Type B pancreatic cell (in vitro differentiated cells): ENCODE measurements at places on chromosomes 7 and 10. TPM values are rescaled to one million over a fixed set of nuclear protein-coding genes. Genes with fewer than 3 reads are reported as not detected.

SRRM3 gene
- total RNA-seq: 4.0 and 8.4 TPM in 2 replicates

BTBD16 gene
- total RNA-seq: 0.29 and 0.46 TPM in 2 replicates

TMEM270 gene
- 0.57 TPM in 1 of 2 replicates, not detected in the other for total RNA-seq

EEF1AKMT2 gene
- total RNA-seq: 18.7 and 18.8 TPM in 2 replicates

SRGN gene
- total RNA-seq: not detected in 2 replicates

CNPY1 gene
- total RNA-seq: not detected in 2 replicates

FAM241B gene
- 8.8 and 9.8 TPM in 2 replicates for total RNA-seq

SPDYE1 gene
- total RNA-seq: not detected in 2 replicates

FAM20C gene
- total RNA-seq: 17.4 and 18.1 TPM in 2 replicates

HOXA13 gene
- 0.75 and 1.5 TPM in 2 replicates for total RNA-seq

FAM25C gene
- not detected in 2 replicates for total RNA-seq

ABCB4 gene
- total RNA-seq: 1.00 and 1.6 TPM in 2 replicates

FOXI2 gene
- total RNA-seq: 0.21 and 4.8 TPM in 2 replicates

INA gene
- 9.4 and 38.0 TPM in 2 replicates for total RNA-seq

ACSL5 gene
- 13.9 and 39.7 TPM in 2 replicates for total RNA-seq

GPRIN2 gene
- total RNA-seq: 4.4 and 7.0 TPM in 2 replicates

MYOZ1 gene
- 0.36 and 0.82 TPM in 2 replicates for total RNA-seq

SLC4A2 gene
- total RNA-seq: 144 and 150 TPM in 2 replicates

MUC3A gene
- 8.2 and 23.5 TPM in 2 replicates for total RNA-seq

TMEM236 gene
- 11.6 and 14.7 TPM in 2 replicates for total RNA-seq

CPN1 gene
- 0.52 TPM in 1 of 2 replicates, not detected in the other for total RNA-seq

LDB1 gene
- total RNA-seq: 80.8 and 115 TPM in 2 replicates

CDH23 gene
- 7.4 and 9.4 TPM in 2 replicates for total RNA-seq

TEX36 gene
- not detected in 2 replicates for total RNA-seq

MOGAT3 gene
- total RNA-seq: 0.94 and 1.1 TPM in 2 replicates

CYP2C9 gene
- 1.5 and 2.8 TPM in 2 replicates for total RNA-seq

TMEM176B gene
- total RNA-seq: 72.9 and 98.5 TPM in 2 replicates

AUTS2 gene
- 53.8 and 94.1 TPM in 2 replicates for total RNA-seq

PNLIPRP3 gene
- total RNA-seq: not detected in 2 replicates

PTPRN2 gene
- total RNA-seq: 15.4 and 16.2 TPM in 2 replicates

PUS7 gene
- total RNA-seq: 15.5 and 25.4 TPM in 2 replicates

CHCHD2 gene
- 61.8 and 251 TPM in 2 replicates for total RNA-seq

GPR85 gene
- 0.81 and 5.0 TPM in 2 replicates for total RNA-seq

CFAP58 gene
- 0.24 and 0.34 TPM in 2 replicates for total RNA-seq

PNLIPRP2 gene
- 0.69 and 1.2 TPM in 2 replicates for total RNA-seq

DPP6 gene
- total RNA-seq: 4.1 and 4.9 TPM in 2 replicates

CPVL gene
- 30.2 and 44.2 TPM in 2 replicates for total RNA-seq

TMEM196 gene
- 0.68 and 1.5 TPM in 2 replicates for total RNA-seq

CHST12 gene
- 17.6 and 22.4 TPM in 2 replicates for total RNA-seq

GPR158 gene
- total RNA-seq: 2.5 and 3.6 TPM in 2 replicates

SCIN gene
- 3.4 and 3.9 TPM in 2 replicates for total RNA-seq

SFTPA1 gene
- 0.22 and 5.9 TPM in 2 replicates for total RNA-seq

BBS9 gene
- 13.0 and 19.7 TPM in 2 replicates for total RNA-seq

ADRB1 gene
- 1.4 and 2.0 TPM in 2 replicates for total RNA-seq

SEMA3E gene
- total RNA-seq: 4.0 and 27.7 TPM in 2 replicates

CFAP69 gene
- 4.4 and 6.2 TPM in 2 replicates for total RNA-seq

EPDR1 gene
- total RNA-seq: 0.90 and 6.1 TPM in 2 replicates
